ENCODE measurements at places on chromosomes 3 and 15.

DNA sequence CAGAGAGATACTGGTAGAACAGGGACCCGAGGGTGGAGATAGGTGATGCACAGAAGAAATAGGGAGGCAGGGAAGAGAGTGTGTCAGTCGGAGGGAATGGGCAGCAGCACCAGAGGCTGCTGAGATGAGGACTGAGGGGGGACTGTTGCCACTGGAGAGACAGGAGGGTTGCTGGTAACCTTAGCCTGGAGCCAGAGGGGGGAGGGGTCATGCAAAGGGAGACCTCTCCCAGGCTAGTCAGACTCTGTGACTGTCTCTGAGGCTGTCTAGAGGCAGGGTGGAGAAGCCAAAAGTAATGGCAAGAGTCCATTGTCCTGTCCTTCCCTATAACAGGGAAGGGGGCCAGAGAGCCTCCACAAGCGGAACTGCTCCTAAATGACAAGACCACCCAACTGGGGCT lies 2.1 kb upstream of the DLEC1 start:
- DNase-seq: no peak

GRCh38 chr15:60871152-60871551 lies 357.9 kb downstream of the RORA start:
- DNase-seq: no peak

GRCh38 chr3:156317462-156318074 lies 197.2 kb downstream of the KCNAB1 start:
- no peak for DNase-seq

GRCh38 chr3:177102553-177102952 lies 94.7 kb downstream of the TBL1XR1 start:
- no peak for DNase-seq

DNA sequence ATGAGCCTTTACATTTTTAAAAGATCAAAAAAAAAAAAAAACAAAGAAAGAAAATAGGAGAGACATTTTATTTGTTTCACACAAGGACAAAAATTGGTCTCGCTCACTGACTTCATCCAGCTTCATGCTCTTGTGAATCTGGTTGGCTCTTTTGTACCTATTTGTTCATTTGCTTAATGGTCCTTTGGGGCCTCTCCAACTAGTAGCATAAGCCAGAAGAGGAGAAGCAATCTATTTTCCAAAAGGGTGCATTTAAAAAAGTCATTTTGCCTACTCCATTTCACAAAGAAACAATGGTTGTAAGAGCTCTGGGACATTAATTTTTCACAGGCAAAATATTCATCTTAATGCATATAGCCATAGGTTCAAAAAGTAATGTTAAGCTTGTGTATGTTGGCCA lies 168.3 kb upstream of the ADAMTS9 start:
- DNase-seq: no peak

DNA sequence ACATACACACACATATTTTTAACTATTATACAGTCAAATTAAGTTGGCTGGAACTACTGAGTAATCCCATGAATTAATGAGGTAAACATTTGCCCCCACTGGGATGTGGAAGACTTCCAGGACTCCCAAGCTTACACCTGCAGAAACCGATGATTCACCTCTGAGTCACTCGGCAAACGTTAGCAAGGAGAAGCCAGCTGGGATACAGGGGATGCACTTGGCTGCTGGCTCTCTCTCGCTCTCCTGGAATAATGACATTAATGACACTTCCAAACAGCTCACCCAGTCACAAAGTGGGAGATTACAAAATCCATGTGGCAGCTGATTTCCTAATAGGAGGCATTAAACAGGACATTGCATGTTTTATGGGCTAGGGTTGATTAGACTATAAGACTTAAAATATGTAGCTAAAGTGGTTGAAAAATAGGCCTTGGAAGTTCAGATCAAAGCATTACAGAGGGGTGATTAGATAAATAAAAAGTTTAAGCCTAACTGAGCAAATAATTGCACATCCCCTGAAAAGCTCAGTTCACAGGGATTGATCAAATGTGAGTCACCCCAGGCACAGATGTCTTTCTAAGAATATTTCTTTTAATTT lies 500.9 kb downstream of the SOX2 start:
- DNase-seq: no peak

GRCh38 chr3:117141812-117142211 lies 432.2 kb downstream of the TUSC7 start:
- no peak for DNase-seq

DNA sequence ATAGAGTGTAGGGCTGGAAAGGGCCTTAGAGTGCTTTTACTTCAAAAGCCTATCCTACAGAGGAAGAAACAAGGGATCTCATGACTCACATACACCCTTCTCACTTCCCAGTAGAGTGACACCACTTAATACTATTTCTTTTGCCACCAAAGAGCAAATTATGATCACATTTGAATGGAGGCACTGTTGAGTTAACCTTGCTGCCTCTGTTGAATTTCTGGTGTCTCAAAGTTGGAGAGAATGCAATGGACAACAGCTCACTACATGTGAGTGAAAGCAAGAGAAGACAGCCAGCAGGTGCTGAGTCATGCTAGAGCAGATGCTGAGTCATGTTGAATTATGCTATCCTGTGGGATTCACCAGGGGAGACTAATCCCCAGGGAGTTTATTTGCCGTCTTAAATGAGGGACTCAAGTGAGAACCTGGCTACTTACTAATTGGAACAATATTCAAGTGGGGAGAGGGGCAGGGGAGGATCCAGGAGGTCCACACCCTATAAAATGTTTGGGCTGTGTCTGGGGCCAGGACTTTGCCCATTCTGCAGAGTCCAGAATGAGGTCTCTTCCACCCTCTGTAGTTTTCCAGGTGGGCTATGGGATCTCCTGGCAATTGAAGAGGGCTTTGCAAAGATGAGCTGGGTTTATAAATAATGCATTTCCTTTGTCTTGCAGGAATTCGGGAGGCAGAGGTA lies 35.8 kb downstream of the ST8SIA2 start:
- no peak for DNase-seq

DNA sequence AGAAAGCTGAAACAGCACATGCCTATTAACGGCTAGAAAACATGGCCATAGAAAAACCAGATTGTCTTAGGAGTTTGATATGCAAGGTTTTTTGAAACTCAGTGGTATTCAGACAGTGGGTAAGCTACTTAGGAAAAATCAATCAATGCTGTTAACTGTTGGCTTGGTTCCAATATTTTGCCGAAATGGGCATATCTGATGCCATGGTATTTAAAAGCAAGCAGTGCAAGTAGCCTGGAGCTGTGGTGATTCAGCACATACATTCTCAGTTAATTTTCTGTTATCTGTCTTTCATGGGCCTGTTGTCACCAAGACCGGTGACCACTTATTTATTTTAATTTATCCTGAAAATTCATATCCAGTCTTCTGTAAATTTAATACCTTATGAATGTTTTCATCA lies 17.3 kb upstream of the SUCNR1 start:
- no peak for DNase-seq

GRCh38 chr3:194485881-194486539 lies 792 bp downstream of the ATP13A3 start:
- DNase-seq: peak; percentile 32

- DNase-seq: no peak
Measured at GRCh38 chr15:68580883-68581155, 2.0 kb downstream of the CORO2B start.

DNA sequence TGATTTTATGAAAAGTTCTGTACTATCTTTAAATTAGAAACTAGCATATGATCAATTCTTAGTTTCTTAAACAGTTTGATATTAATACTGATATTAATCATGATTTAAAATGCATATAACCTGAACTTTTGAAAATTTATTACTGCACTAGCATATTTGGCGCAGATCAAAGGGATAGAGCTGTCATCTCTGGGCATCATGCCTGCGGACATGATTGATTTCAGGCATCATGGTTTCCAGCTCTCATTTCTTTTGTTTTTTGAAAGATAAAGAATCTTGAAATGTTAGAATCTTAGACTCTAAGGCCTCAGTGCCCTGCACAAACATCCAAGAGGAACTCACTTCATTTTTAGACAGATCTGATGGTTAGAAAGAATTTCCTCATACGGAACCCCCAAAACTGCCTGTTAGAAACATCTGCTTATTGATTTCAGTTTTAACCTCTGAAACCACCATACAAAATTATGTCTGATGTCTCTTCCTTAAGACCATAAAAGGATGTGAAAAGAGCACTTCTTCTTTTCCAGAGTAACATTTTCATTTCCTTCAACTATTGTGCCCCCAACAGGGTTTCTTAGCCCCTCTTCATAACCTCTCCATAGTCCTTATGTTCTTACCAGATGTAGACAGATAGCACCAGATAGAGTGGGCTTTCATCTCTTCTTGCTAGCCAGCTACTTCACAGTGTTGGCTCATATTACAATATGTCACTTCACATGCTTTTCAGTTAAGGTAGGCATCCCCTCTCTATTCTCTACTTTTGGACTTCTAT lies 110.8 kb downstream of the BBX start:
- DNase-seq: no peak

DNA sequence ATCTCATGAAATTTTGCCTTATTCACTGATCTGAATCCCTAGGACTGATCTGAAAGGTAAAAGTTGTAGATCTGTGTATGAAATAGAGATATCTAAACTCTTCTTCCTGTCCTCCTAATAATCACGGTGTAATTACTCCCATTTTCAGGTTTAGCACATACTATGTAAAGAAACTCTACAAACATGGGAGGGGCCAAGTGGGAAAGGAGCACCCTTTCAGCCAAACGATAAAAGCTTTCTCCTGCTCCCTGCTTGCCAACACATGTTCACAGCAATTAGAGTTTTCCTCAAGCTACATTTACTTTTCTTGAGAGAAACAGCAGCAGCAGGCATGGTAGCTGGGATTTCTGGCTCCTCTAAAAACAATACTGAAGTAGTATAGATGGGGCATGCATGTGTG lies 71.6 kb downstream of the CHAC1 start:
- no peak for DNase-seq

GRCh38 chr3:78130741-78131290 lies 1090.9 kb downstream of the ROBO2 start:
- no peak for DNase-seq

GRCh38 chr3:8882642-8883041 lies 80.6 kb downstream of the RAD18 start:
- no peak for DNase-seq

GRCh38 chr15:72491768-72492167 lies 17.6 kb downstream of the ARIH1 start:
- no peak for DNase-seq

DNA sequence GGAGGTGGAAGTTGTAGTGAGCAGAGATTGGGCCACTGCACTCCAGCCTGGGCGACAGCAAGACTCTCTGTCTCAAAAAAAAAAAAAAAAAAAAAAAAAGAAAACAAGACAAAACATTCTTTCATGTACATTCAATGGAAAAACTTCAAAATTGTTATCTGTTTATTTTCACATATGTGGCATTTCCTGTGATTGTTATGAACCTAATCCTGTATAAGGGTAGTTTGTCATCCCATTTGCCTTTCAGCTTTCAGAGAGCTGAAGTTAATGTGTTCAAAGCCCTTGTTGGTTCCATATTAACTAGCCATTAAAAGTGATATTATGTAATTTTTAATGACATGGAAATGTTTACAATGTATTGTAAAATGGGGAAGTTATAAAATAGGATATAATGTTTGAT lies 17.3 kb upstream of the NCK1 start:
- no peak for DNase-seq

- DNase-seq: no peak
Measured at GRCh38 chr3:148882288-148882687, 17.2 kb downstream of the CPA3 start.

DNA sequence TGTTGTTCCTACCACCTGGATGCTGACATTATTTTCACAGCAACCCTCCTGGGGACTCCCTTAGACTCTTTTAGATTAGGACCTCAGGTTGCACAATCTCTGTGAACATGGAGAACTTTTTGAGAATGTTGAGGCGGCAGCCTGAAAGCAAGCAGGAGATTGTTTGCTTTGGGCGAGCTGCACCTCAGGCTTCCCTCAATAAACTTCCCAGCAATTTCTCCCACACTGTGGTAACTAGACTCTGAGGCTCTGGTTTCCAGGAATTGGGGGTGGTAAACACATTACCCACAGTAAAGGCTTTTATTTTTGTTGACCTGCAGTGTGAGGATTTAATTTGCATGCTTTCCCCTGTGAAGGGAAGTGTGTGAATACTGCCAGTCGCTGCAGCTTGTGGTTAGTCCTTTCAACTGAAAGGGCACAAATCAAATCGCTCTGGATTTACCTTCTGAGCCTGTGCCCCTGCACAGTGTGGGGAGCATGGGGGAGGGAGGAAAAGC lies 35.2 kb upstream of the SIAH2 start:
- DNase-seq: no peak

DNA sequence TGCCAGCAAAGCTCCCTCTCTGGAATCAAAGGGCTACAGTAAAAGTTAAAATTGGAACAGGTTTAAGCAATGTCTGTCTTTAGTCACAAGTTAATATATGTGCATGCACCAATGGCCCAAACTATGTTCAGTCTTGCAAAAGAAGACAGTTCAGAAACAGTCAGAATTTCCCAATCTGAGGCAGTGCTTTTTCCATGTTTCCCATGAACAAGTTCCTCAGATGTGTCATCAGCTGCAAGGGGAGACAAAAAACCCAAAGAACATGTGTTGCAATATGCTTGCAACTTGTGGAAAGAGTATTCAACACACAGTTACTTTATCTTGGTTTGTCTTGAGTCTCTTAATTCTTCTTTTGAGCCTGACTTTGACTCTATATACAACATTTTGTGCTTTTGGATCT lies 148.4 kb downstream of the USP13 start:
- no peak for DNase-seq

GRCh38 chr3:46112296-46112695 lies 85.0 kb upstream of the XCR1 start:
- no peak for DNase-seq

DNA sequence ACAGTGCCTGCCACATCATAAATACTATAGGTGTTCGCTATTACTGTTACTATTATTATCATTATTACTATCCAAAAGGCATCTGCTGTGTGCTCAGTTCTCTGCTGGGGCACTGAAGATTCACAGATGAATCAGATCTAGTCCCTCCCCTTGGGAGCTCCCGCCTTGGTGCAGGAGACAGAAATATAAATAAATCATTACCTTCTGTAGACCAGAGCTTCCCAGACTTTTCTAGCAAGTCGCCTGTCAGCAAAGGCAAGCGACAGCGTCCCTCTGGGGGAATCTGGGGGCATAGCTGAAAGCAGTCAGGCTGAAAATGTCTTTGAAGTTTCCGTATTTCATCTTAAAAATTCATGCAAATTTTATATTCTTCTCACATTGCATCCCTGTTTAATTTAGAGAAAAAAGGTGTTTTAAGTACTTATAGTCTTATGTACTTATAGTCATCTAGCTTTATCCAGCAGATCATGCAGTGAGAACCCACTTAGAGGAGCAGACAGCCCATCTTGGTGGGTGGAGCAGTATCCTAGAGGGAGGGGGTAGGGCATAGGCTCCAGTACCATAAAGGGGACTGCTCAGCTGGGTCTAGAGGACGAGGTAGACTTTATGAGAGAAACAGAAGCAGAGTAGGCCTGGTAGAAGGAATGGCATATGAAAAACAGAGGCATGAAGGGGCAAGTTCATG lies 10.4 kb upstream of the BRPF1 start:
- no peak for DNase-seq

GRCh38 chr15:67685008-67685599 lies 140.2 kb upstream of the SKOR1 start:
- no peak for DNase-seq

Data from activated naive CD8-positive, alpha-beta T cell treated with anti-CD3 and anti-CD28 coated beads, Interleukin-2, amount 50 U/mL, for 16 hours (primary cell).